ENCODE measurements at places on chromosomes 3 and 15. TPM values are rescaled to one million over a fixed set of nuclear protein-coding genes. Genes with fewer than 3 reads are reported as not detected.

DNA sequence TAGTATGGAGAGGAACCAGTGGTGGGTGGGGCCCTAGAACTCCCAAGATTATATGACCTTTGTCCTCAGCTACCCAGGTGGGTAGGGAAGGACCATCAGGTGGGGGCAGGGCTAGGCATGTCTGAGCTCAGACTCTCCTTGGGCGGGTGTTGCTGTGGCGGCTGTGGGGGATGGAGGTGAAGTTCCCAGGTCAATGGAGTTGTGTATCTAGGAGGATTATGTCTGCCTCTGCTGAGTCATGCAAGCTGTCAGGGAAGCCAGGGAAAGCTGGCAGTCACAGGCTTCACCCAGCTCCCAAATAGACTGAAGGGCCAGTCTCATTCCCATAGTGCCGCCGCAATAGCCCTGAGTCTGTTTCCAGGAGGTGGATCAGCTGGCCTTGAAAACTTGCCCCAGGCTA lies 139.7 kb upstream of the CFAP20DC start:
- no peaks in the 10 kb centered on the region for H3K27me3 ChIP-seq
- H3K36me3 ChIP-seq: no peaks in the 10 kb centered on the region
- H3K27ac ChIP-seq: no peak overlapping the region
- DNase-seq: no peak
- no peak overlapping the region for H3K4me3 ChIP-seq

GRCh38 chr15:73909651-73910050 lies 16.6 kb upstream of the LOXL1 start:
- H3K36me3 ChIP-seq: no peaks in the 10 kb centered on the region
- H3K27ac ChIP-seq: no peak overlapping the region
- DNase-seq: no peak
- no peak overlapping the region for H3K4me3 ChIP-seq
- peaks cover 7% of the 10 kb centered on the region for H3K4me1 ChIP-seq

Gene CKMT1B
- not detected for total RNA-seq

Gene SLC38A3
- total RNA-seq: not detected
